DND-41 (cell line): ENCODE measurements at places on chromosomes 6 and 20.

GRCh38 chr6:30748851-30749540, 4.6 kb upstream of the IER3 start:
- no peak for DNase-seq

GRCh38 chr6:122289762-122290539, 109.5 kb upstream of the HSF2 start:
- no peak for DNase-seq

DNA sequence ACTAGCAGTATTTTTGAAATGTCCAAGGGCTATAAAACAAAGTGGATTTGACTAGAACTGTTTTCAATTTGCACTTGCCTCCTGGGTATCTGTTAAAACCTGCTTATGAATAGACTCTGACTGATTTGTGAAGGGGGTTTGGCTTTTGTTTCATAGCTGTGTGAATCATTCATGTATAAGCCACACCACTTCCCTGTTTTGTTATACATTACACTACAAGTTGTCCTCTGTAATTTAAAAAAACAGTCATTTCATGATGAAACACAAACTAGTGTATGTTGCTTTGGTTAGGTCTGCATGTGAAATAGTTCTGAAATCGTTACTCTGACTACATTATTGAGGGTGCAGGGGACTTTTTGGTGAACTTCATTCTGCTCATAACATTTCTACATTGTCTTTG, 121.7 kb downstream of the NKAIN2 start:
- DNase-seq, result no peak

DNA sequence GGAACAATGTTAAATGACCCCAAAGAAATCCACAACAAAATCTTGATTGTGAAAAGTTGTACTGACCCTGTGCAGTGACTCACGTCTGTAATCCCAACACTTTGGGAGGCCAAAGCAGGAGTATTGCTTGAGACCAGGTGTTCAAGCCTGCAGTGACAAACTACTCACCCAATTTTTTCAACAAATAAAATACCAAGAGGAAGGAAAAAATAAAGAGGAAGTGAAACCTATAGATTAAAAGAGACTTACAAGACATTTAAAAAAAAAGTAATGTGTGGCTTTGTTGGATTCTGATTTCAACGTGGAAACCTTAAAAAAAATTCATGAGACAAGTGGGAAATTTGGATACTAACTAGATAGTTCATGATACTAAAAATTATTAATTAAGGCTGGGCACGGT, 31.9 kb downstream of the GINS1 start:
- DNase-seq, result no peak

- no peak for DNase-seq
Measured at GRCh38 chr6:102068349-102068929, 674.9 kb downstream of the GRIK2 start.

DNA sequence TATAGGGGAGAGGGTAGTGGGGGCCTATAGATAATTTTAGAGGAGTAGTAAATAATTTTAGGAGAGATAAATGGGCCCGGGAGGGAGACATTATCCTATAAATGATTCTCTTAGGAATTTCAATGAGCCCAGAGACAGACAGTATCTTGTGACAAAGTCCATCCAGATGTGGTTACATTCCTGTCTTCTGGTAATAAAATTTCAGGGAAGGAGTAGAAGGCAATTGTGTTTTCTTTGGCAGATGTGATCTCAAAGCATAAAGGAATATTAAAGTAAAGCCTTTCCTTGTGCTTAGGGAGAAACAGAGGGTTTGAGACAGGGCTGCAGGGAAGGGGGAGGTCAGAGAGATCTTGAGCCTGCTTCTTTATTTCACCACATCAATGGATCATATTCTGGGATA, 979.8 kb upstream of the GJE1 start:
- DNase-seq, result no peak
